T-cell (primary cell): ENCODE measurements at places on chromosomes 5 and 9. TPM values are rescaled to one million over a fixed set of nuclear protein-coding genes. Genes with fewer than 3 reads are reported as not detected.

DNA sequence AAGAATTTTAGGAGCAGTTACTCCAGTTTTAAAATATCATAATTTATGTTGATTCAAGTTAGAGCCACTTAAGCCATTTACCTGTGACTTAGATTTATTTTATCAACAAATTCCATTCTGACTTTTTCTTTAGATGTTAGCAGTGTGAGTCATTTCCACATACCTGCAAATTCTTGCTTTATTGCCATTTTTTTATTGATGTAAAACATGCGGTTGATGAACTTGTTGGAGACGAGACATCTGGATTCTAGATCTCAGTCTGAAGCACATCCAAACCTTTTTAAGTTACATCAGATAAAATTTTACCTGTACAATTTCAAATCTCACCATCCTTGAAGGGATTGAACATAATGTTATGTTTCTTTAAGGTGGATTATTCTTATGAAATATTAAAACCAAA lies 240.9 kb downstream of the IRX1 start:
- H3K4me3 ChIP-seq = no peak overlapping the region
- no peaks in the 10 kb centered on the region for H3K27me3 ChIP-seq
- no peaks in the 10 kb centered on the region for H3K36me3 ChIP-seq
- H3K4me1 ChIP-seq = no peaks in the 10 kb centered on the region
- no peak overlapping the region for H3K27ac ChIP-seq

GRCh38 chr5:2556375-2556966 lies 195.0 kb downstream of the IRX2 start:
- H3K36me3 ChIP-seq = no peaks in the 10 kb centered on the region
- no peak overlapping the region for H3K4me3 ChIP-seq
- H3K27me3 ChIP-seq = peaks cover 8% of the 10 kb centered on the region
- H3K27ac ChIP-seq = no peak overlapping the region
- DNase-seq = no peak

DNA sequence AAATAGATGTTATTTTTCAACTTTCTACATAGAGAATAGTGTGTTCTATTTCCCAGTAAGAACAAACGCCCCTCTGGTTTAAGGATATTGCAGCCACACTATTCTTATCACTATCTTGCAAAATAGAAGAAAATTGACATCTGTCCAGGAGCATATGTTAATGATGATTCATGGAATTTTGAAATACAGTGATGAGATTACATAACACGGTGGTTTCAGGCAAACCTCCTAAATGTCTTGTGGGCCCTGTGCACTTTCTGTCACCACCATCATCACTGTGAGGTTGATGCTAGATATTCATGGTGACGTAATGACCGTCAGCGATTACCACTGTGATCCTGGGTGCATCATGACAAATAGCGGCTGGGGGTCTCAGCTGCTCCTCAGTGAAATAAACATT lies 48.1 kb downstream of the CFAP90 start:
- no peak overlapping the region for H3K27ac ChIP-seq
- no peak for DNase-seq
- no peaks in the 10 kb centered on the region for H3K36me3 ChIP-seq
- H3K27me3 ChIP-seq = peaks cover 5% of the 10 kb centered on the region
- no peak overlapping the region for H3K4me3 ChIP-seq

DNA sequence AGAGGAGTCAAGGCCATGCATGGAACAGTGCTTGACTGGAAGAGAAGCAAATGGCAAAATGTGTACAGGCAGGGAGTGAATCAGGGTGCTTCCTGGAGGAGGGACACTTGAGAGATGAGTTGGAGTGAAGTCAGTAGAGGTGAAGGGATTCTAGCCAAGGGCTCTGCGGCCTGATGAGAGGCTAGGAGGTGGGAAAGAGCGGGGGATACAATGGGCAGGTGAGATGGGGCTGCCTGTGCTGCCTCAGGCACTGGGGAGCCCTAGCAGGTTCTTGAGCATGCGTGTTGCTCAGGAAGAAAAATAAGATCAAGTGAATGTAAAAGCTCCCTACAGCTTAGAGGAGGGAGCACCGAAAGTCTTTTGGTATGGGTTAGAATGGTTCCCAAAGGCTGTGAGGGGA lies 22.3 kb downstream of the ERGIC1 start:
- H3K36me3 ChIP-seq = peaks cover 5% of the 10 kb centered on the region
- H3K27me3 ChIP-seq = no peaks in the 10 kb centered on the region
- peaks cover 46% of the 10 kb centered on the region for H3K4me1 ChIP-seq
- DNase-seq = no peak

DNA sequence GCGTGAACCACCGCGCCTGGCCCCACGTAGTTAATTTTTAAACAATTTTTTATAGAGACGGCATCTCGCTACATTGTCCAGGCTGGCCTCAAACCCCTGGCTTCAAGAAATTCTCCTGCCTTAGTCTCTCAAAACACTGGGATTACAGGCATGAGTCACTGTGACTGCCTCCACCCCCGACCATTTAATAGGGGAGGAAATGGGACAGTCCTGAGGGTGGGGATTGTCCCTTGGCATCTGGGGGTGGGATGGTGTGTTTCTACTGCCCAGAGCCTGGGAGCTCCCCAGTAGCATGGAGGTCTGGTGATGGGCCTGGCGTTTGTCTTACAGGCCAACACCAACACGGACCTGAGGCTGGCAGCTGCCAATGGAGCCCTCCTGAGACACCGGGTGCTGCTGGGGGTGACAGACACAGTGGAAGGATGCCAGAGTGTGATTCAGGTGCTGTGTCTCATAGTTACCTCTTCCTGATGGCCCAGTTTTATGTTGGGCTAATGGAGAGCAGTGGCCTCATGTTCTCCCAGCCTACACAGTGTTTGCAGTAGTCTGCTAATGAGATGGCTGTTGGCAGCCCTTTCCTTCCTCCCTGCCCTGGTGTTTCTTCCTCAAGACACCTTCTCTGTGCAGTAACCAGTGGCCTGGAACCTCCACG lies 22.5 kb downstream of the TMEM268 start:
- H3K4me3 ChIP-seq = no peak overlapping the region
- DNase-seq = no peak
- no peaks in the 10 kb centered on the region for H3K27me3 ChIP-seq
- H3K4me1 ChIP-seq = no peaks in the 10 kb centered on the region
- no peak overlapping the region for H3K27ac ChIP-seq

DNA sequence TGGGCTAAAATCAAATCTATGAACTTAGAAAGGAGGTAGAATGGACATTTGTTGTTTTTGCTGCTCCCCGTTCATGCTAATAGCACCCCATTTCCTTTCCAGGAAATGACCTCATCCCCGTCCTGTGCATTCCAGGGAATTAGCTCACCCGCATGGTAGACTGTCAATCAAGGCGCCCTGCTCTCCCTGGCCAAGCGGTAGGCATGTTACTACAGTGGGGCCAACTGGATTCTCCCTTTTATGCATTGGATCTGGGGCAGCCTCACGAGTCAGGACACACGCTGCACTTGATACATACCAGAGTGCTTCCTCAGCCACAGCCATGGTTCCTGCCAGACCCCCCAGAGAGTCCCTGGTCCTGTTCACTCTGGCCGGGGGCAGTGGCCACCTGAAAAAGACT lies 111.0 kb upstream of the PTCH1 start:
- H3K4me3 ChIP-seq = no peak overlapping the region
- peaks cover 12% of the 10 kb centered on the region for H3K4me1 ChIP-seq
- no peak overlapping the region for H3K27ac ChIP-seq
- peaks cover 25% of the 10 kb centered on the region for H3K27me3 ChIP-seq

GRCh38 chr5:52360985-52361384 lies 426.7 kb upstream of the ITGA1 start:
- no peaks in the 10 kb centered on the region for H3K4me1 ChIP-seq
- no peak overlapping the region for H3K4me3 ChIP-seq
- no peak overlapping the region for H3K27ac ChIP-seq
- no peaks in the 10 kb centered on the region for H3K36me3 ChIP-seq

DNA sequence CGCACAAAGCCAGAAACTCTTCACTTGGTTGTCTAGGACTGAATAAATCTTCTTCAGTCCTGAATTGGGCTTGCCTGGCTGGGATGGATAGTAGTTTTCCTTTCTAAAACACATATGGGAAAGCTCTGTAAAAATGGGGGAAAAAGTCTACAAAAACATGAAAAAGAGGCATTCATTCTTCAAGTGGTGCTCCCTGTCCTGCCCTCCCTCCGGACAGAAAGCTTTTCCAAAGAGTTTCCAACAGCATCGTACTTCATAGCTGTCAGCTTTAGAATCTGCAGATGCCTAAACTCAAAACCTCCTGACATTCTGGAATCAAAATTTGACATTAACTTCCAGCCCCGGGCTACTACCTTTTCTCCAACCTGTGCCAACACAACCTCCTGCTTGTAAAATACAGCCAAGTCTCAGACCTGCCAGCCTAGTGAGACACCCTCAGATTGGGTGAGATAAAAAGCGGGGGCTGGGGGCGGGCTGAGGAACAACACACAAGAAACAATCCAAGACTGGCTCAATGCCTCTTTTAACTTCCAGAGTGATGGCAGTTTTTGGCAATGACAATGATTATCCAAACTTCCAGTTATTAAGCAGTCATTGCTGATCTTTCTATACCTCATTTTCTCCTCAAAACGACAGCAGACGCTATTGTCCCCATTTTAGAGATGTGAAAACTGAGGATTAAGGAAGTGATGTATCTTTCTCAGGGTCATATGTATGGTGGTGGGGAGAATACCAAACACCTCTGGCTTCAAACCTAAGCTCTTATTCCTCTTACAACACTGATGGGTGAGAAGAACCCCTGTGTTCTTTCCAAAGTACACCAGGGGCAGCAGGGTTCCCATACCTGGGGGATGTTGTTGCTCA lies 1.3 kb downstream of the TNC start:
- no peak for DNase-seq
- no peaks in the 10 kb centered on the region for H3K4me1 ChIP-seq
- no peaks in the 10 kb centered on the region for H3K36me3 ChIP-seq
- H3K27me3 ChIP-seq = peaks cover 23% of the 10 kb centered on the region
- H3K27ac ChIP-seq = no peak overlapping the region
- H3K4me3 ChIP-seq = no peak overlapping the region

GRCh38 chr5:143205883-143206195 lies 197.6 kb downstream of the NR3C1 start:
- H3K36me3 ChIP-seq = peaks cover 3% of the 10 kb centered on the region
- no peak for DNase-seq
- no peaks in the 10 kb centered on the region for H3K27me3 ChIP-seq
- no peak overlapping the region for H3K27ac ChIP-seq
- peaks cover 4% of the 10 kb centered on the region for H3K4me1 ChIP-seq
- H3K4me3 ChIP-seq = no peak overlapping the region

DNA sequence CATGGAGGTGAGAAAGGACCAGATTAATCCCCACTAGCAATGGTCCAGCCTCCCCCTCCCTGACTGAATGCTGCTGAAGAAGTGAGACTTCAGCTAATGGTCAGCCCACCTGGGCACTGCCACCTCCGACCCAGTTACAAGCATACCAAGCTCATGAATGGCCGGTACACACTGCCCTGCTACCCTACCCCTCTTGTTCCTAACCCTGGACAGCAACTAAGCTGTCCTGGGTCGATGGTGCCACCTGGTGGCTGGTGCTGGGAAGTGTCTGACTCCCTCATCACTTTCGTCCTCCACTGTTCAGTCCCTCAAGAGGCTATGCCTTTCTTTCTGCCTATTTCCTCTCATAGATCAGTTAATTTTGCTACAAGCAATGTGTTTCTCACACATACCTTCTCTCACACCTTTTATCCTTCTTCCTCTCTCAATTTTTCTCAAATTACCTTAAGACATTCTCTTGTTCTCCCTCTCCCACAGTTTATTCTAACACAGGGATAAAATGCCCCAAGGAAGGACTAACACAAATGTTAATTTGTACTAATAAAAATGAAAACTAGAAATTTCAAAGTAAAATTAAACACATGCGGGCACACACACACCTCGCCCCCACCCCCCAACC lies 42.4 kb downstream of the PAX5 start:
- H3K4me3 ChIP-seq = peak overlapping the region; percentile 35
- peaks cover 72% of the 10 kb centered on the region for H3K27me3 ChIP-seq
- no peak for DNase-seq
- no peaks in the 10 kb centered on the region for H3K36me3 ChIP-seq
- no peak overlapping the region for H3K27ac ChIP-seq

DNA sequence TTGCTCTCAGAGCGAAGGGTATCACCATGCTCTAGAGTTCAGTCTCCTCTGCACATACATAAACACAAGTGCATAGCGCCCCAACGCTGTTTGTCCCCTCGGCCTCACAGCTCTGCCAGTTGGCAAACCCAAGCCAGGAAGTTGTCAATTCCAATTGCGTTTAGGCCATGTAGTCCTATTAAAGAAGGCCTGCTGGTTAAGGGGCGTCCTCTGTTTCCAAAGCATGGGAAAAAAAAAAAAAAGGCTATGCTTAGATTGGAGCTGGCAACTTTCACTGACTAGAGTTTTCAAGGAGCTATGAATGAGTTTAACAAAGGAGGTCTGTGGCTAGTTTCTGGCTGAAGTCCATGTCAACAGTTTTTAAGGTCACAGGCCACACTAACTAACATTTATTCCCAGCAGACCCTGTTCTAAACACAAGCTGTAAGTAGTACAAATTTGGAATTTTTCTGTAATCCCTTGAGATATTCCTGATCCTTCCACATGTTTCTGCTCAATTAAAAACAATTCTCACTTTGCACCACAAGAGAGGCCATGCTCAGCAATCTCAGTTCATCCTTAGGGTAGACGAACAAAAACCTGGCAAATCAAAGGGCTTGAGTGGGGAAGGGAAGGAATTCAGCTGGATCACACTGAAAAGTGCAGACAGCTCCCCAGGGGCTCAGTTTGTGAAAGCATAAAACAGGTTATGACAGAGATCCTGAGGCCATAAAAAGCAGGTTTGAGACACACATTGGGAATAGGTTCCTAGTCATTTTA lies 187.7 kb downstream of the DENND1A start:
- H3K4me1 ChIP-seq = no peaks in the 10 kb centered on the region
- H3K36me3 ChIP-seq = no peaks in the 10 kb centered on the region
- no peaks in the 10 kb centered on the region for H3K27me3 ChIP-seq

- no peaks in the 10 kb centered on the region for H3K4me1 ChIP-seq
- no peaks in the 10 kb centered on the region for H3K27me3 ChIP-seq
- no peak overlapping the region for H3K4me3 ChIP-seq
- H3K27ac ChIP-seq = no peak overlapping the region
Observed at GRCh38 chr5:108437425-108437824, 55.5 kb upstream of the FBXL17 start.

DNA sequence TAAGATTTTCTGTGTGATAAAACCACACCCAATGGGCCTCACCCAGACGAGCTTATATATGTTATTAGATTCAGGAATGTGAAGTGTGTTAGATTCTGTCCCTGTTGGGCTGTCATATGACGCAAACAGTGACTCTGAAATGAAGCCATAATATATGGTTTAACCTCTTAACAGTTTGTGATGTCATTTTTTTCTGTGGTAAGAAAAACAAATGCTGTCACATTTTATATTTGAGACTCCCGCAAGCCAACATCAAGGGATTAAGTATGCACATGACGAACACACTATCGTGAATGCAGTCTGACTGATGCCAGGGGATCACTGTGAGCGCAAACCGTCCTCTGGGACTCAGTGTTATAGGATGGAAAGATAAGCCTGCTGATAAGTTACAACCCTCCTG lies 321.7 kb downstream of the SH3GL2 start:
- H3K36me3 ChIP-seq = no peaks in the 10 kb centered on the region
- peaks cover 3% of the 10 kb centered on the region for H3K27me3 ChIP-seq
- no peak for DNase-seq

ENC1 gene
- total RNA-seq = 1.3 TPM

ECM2 gene
- total RNA-seq = not detected

SCGB3A2 gene
- total RNA-seq = not detected

C9 gene
- total RNA-seq = not detected

IFNA21 gene
- total RNA-seq = not detected

DDX4 gene
- not detected for total RNA-seq

ADAMTSL1 gene
- 0.10 TPM for total RNA-seq

FOXD4L4 gene
- not detected for total RNA-seq
